ENCODE measurements at places on chromosomes 11 and 22. TPM values are rescaled to one million over a fixed set of nuclear protein-coding genes. Genes with fewer than 3 reads are reported as not detected.

- no peaks in the 10 kb centered on the region for H3K27me3 ChIP-seq
- H3K36me3 ChIP-seq: no peaks in the 10 kb centered on the region
- no peaks in the 10 kb centered on the region for H3K4me1 ChIP-seq
- no peak overlapping the region for H3K4me3 ChIP-seq
Measured at GRCh38 chr11:59883597-59883996, 5.0 kb downstream of the OOSP3 start.

GRCh38 chr11:68145120-68145866, 24.1 kb upstream of the CHKA start:
- H3K36me3 ChIP-seq: no peaks in the 10 kb centered on the region
- no peaks in the 10 kb centered on the region for H3K4me1 ChIP-seq
- no peak overlapping the region for H3K4me3 ChIP-seq
- no peaks in the 10 kb centered on the region for H3K27me3 ChIP-seq

DNA sequence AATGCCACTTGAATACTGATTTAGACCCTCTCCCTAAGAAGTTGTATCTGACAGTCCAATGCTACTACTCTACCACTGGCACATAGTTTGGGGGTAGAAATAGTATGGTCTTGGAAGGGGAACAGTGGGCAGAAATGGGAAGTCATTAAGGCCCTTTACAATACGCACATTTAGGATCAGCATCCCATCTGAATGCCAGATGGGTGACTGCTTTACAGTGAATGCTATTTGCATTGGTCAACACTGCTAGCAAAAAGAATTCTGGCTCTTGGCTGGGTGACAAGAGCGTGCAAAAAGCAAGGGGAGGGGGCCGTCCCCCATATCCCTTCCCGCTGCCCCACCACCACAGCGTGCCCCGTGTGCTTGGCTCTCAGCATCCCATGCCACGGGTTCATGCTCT, 104.7 kb upstream of the BID start:
- DNase-seq: no peak
- H3K4me3 ChIP-seq: no peak overlapping the region
- no peaks in the 10 kb centered on the region for H3K36me3 ChIP-seq
- no peak overlapping the region for H3K27ac ChIP-seq

DNA sequence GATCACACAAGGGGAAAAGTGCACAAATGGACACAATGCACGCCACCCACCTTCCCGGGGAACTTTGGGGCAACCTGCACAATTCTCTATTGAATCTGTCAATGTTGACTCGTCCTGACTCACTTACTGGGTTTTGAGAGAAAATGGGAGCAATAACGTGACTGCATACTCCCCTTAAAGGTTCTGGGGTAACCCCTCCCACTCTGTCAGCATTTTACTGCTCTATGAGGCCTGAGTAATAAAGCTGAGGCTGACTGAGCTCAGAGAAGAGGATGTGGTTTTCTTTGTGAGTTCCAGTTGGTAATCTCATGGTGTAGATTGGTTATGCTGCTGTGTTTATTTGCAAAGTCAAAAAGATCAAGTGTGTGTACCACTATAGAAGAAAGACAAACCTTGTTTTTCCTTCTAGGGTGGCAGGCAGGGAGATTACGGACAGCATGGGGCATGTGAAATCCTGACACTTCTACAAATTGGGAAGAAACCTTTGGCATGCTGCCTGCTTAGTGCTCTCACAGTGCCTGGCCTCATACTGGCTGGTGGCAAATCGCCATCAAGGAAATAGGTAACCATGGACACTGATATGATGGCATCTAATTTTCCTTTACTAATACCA, 16.1 kb upstream of the APOA1 start:
- H3K4me3 ChIP-seq: no peak overlapping the region
- H3K27me3 ChIP-seq: no peaks in the 10 kb centered on the region
- H3K27ac ChIP-seq: peak overlapping the region; percentile 74
- DNase-seq: no peak

- H3K27ac ChIP-seq: no peak overlapping the region
- no peak overlapping the region for H3K4me3 ChIP-seq
- H3K36me3 ChIP-seq: no peaks in the 10 kb centered on the region
- no peak for DNase-seq
- no peaks in the 10 kb centered on the region for H3K27me3 ChIP-seq
Measured at GRCh38 chr11:65802841-65803240, 16.0 kb downstream of the OVOL1 start.

GRCh38 chr11:116072133-116072532, 567.9 kb upstream of the CADM1 start:
- H3K4me1 ChIP-seq: no peaks in the 10 kb centered on the region
- H3K4me3 ChIP-seq: no peak overlapping the region
- H3K27ac ChIP-seq: no peak overlapping the region

DNA sequence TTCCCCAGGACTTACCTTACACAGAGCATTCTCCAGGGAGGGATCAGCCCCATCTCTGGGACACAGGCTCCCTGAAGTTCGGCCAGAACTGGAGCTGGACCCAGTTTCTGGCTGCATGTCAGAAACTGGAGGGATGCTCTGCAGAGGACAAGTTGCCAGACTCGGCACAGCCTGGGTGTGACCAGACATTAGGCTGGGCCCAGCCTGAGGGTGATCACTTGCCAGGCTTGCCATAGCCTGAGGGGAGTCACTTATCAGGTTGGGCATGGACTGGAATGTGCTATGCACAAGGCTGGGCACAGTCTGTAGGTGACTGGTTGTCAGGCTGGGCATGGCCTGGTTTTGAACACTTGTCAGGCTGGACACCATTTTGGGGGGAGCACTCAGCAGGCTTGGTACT, 30.7 kb upstream of the STK33 start:
- no peaks in the 10 kb centered on the region for H3K4me1 ChIP-seq
- no peak overlapping the region for H3K4me3 ChIP-seq

DNA sequence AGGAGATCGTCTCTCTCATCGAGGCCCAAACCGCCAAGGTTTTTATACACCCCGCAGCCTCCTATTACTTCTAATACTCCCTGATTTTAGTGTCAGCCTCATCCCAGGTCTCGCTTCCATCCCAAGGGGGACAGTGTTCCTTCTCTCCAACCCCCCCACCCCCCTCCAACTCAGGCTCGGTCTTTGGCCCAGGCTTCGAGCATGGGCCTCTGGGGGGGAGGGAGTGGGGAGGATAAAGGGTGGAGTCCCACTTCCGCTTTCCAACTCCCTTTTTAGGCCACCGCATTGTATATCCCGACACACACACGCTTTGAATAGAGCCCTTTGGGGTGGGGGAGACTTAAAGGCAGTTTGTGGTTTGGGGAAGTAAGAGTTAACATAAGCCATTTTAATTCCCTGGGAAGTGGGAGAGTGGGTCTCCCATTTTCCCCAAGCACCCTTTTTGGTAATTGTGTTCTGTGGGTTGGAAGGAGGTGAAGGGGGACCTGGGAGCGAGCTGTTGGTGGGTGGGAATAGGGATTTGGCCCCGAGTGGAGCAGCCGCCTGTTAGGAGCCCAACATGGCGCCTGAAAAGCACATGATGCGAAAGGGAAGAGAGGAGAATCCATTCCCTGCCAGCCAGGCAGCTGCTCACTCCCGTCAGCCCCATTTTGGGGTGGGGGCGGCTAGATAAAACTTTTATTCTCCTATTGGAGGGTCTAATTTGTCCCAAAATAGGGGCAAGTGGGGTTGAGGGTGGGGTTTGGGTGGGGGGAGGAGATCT, 844 bp downstream of the PCF11 start:
- peaks cover 7% of the 10 kb centered on the region for H3K4me1 ChIP-seq
- no peaks in the 10 kb centered on the region for H3K36me3 ChIP-seq
- H3K4me3 ChIP-seq: peak overlapping the region; percentile 79
- no peak for DNase-seq

- peaks cover 10% of the 10 kb centered on the region for H3K27me3 ChIP-seq
- H3K36me3 ChIP-seq: no peaks in the 10 kb centered on the region
- no peak for DNase-seq
- no peak overlapping the region for H3K27ac ChIP-seq
Measured at GRCh38 chr22:24834845-24835570, 29.0 kb downstream of the SGSM1 start.

DNA sequence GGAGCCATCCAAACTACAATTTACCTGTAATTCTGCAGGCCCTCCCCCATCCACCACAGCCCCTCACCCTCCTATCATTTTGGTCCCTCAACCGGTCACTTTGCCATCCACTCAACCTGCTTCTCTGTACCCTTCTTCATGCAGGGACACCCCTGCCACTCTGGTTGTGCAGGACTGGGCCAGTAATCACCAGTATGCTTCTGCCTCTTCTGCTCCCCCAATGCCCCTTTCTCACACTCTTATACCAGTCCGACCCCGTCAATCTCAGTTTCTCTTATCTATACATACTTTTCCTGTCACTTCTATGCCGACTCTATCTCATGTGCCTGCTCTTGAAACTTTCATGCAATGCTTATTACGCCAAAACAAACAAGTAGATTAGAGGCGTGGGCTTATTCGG, 5.1 kb upstream of the COMT start:
- DNase-seq: no peak
- H3K36me3 ChIP-seq: no peaks in the 10 kb centered on the region
- H3K27ac ChIP-seq: no peak overlapping the region
- H3K4me1 ChIP-seq: peaks cover 10% of the 10 kb centered on the region

- H3K36me3 ChIP-seq: no peaks in the 10 kb centered on the region
- H3K4me1 ChIP-seq: peaks cover 81% of the 10 kb centered on the region
- H3K27ac ChIP-seq: peak overlapping the region; percentile 98
- no peaks in the 10 kb centered on the region for H3K27me3 ChIP-seq
- no peak for DNase-seq
Measured at GRCh38 chr11:111731821-111732220, 34.4 kb downstream of the PPP2R1B start.

DNA sequence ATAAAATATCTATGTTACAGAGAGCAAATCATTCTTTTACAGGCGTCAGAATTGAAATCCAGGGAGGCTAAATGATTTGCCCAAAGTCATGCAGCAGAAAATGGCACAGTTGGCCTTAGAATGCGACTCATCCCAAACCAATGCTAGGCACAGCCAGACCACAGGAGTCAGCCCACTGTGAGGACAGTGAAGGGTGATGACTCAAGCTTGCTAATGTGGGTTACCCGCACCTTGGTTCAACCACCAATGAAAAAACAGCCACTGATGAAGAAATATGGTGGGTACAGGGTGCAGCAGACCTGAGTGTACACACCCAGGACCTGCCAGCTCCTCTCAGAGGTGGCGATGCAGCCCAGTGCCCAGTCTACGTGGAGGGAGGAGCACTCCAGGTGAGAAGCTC, 89.7 kb downstream of the ZC3H12C start:
- H3K4me3 ChIP-seq: no peak overlapping the region
- H3K36me3 ChIP-seq: no peaks in the 10 kb centered on the region
- peaks cover 11% of the 10 kb centered on the region for H3K4me1 ChIP-seq
- H3K27ac ChIP-seq: no peak overlapping the region
- no peak for DNase-seq
- no peaks in the 10 kb centered on the region for H3K27me3 ChIP-seq

DNA sequence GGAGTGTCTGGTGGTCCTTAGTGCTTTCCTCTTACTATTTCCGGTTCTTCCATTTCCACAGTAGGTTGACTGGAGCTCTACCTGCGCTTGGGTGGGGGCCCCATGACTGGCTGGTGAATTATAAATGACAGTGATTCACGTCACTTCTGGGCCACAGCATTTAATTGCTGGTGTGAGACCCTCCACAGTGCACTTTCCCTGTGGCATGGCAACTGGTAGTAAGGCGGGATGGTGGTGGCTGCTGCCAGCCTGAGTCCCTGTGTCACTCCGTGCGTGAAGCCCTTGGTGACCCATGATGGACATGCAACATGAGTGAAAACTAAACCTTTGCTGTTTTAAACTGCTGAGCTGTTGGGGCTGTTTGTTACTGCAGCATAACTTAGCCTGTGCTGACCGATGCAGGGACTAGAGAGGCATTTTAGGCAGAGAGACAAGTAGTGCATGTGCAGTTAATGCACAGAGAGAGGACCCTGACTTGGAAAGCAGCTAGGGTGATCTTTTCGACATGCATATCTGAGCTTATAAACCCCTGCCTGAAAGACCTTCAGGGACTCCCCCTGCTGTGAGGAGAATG, 3.1 kb downstream of the PRDM11 start:
- no peak overlapping the region for H3K4me3 ChIP-seq
- H3K27ac ChIP-seq: no peak overlapping the region
- no peak for DNase-seq
- peaks cover 13% of the 10 kb centered on the region for H3K4me1 ChIP-seq

- H3K36me3 ChIP-seq: no peaks in the 10 kb centered on the region
- peaks cover under 1% of the 10 kb centered on the region for H3K4me1 ChIP-seq
- no peak for DNase-seq
- H3K27ac ChIP-seq: no peak overlapping the region
Measured at GRCh38 chr22:33844273-33844672, 76.0 kb downstream of the LARGE1 start.

DNA sequence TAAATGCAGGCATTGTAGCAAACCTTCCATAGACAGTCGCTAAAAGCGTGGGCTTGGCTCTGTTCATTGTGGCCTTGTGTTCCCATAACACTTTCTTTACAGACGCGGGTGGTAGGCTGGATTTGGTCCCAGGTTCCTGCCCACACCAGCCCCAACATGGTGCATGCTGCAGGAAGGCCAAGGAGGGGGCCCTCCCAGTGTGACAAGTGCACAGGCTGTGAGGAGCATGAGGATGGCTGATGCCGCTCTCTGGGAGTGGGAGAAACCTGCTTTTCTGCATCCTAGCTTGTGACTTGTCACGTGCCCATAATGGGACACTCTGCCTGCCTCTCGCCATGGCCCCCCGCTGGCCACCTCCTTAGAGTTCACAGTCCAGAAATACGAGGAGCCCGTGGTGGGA, 161.8 kb upstream of the B3GAT1 start:
- H3K27me3 ChIP-seq: no peaks in the 10 kb centered on the region
- no peak overlapping the region for H3K27ac ChIP-seq
- no peak for DNase-seq
- no peaks in the 10 kb centered on the region for H3K4me1 ChIP-seq

GRCh38 chr11:101436511-101437142, 147.2 kb downstream of the TRPC6 start:
- no peaks in the 10 kb centered on the region for H3K4me1 ChIP-seq
- no peak overlapping the region for H3K4me3 ChIP-seq
- no peak overlapping the region for H3K27ac ChIP-seq
- no peak for DNase-seq

DNA sequence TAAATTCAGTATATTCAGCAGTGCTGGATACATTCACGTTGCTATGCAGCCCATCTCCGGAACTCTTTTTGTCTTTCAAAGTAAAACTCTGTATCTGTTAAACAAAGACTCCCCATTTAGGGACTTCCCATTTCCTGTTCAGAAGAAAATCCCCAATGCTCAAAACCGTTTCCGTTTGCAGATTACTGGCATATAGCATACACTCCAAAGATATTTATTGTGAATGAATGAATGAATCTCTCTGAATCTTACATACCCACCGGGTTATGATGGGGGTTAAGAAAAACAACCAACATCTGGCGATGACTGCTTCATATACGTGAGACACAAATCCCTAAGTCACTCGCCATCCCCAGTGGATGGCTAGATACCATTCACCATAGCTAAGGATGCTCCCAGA, 1.6 kb downstream of the THY1 start:
- H3K4me3 ChIP-seq: peak overlapping the region; percentile 64
- no peak overlapping the region for H3K27ac ChIP-seq
- H3K27me3 ChIP-seq: peaks cover 6% of the 10 kb centered on the region
- no peak for DNase-seq

GRCh38 chr11:126282736-126283591, at the start of gene TIRAP:
Gene TIRAP (plus strand): TSS chr11:126283093. CDS start chr11:126290895, 7,802 bp downstream.
- peaks cover 15% of the 10 kb centered on the region for H3K36me3 ChIP-seq
- H3K4me1 ChIP-seq: no peaks in the 10 kb centered on the region
- peak within 1 kb of the TSS; percentile 75 for H3K4me3 ChIP-seq

IGLL1 gene
- total RNA-seq: not detected

GRM5 gene
- total RNA-seq: not detected

ARHGAP20 gene
- 1.4 TPM for total RNA-seq

RIC3 gene
- total RNA-seq: 14.1 TPM

SLC25A45 gene
- 1.9 TPM for total RNA-seq

LRRC75B gene
- total RNA-seq: 8.7 TPM

CSRP3 gene
- not detected for total RNA-seq

CCDC87 gene
- total RNA-seq: 0.09 TPM

OOSP4B gene
- not detected for total RNA-seq

PGA5 gene
- 0.22 TPM for total RNA-seq

Data from esophagus squamous epithelium (tissue), 5 donors.